ENCODE measurements at places on chromosomes 1 and 21.

- DNase-seq = no peak
Measured at GRCh38 chr21:35328856-35329455, 279.9 kb upstream of the RUNX1 start.

DNA sequence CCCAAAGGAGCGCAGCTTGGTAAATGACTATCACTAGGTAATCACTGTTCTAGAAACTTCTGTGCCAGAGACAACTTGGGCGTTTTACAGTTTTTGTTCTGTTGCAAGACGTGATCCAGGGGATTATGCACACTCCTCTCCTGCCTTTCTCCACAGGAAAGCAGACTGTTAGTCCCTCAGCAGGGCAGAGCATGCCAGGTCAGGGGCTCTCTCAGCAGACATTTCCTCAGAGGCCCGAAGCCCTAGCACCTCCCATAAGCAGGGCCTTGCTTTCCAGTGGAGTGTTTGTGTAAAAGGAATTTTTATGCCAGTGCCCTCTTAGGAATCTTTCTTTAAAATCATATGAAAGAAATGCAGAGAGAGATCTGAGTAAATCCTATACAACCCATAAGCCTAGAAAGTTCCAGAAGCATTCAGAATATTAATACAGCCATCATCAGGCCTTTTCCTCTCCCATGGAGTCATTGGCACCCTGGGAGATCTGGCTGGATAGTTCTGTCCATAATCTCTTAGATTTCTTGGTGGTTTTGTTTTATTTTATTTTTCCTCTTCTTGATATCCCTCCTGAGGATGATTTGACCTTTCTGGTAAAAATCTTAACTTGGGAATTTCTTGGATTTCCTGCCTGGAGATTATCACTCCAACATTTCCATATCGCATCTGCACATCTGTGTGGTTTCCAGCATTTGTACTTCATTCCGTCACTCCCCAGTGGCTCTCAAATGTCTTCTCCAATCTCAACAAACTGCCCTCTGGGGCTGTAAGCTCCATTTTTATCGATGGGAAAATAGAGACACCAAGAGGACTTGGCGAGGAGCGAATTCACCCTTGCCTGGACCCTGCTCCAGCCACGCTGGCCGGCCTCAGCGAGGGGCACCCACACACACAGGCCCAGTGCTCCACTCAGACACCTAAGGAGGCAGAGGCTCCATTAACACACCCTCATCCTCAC, 116.1 kb downstream of the PSMG1 start:
- DNase-seq = no peak

DNA sequence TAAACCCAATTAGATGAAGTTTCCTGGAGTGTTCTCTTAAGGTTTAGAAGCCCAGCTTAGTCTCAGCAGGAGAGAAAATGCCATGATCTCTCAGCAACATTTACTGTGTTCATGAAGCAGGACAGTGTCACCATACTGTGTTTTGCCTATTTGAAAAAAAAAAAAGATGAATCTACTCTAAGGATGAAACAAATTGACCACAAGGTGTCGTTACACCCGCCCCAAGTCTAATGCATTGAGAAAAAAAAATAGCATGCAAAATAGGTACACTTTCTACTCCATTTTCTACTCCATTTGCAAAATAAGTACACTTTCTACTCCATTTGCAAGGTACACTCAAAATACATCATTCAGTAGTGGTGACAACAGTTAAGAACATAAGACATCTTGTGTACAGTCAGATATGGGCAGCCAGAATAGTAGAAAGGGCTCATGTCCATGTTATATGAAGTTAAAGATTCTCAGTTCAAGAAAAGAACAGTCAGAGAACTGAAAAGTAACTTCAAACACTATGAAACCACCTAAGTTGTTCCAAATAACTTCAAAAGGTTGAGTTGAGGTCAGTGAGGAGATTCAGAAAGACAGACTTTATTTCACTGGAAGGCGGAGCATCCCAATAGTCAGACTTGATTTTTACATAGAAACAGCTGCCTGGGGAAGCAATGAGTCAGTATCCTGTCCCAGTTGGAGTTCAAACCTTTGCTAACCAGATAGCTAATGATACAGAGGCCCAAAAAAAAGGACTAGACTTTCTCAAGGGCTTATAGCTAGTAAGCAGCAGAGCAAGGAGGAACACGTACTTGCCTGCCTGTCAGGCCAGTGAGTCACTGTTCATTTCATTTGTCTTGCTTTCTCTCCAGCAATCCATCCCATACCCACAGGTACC, 13.3 kb downstream of the PLPPR5 start:
- DNase-seq = no peak

GRCh38 chr1:227155688-227156087, 162.6 kb downstream of the CDC42BPA start:
- DNase-seq = no peak

- no peak for DNase-seq
Measured at GRCh38 chr1:205756552-205756951, 6.6 kb upstream of the NUCKS1 start.

GRCh38 chr1:172809750-172810149, 150.8 kb downstream of the FASLG start:
- DNase-seq = no peak

- DNase-seq = peak; percentile 35
Measured at GRCh38 chr1:12142141-12142823, 24.5 kb upstream of the TNFRSF1B start.

GRCh38 chr1:6205849-6206519, at the start of gene RNF207:
TSS of gene RNF207 (plus strand) at chr1:6206119. CDS start at chr1:6206536, 417 bp downstream.
- DNase-seq = peak; percentile 80

DNA sequence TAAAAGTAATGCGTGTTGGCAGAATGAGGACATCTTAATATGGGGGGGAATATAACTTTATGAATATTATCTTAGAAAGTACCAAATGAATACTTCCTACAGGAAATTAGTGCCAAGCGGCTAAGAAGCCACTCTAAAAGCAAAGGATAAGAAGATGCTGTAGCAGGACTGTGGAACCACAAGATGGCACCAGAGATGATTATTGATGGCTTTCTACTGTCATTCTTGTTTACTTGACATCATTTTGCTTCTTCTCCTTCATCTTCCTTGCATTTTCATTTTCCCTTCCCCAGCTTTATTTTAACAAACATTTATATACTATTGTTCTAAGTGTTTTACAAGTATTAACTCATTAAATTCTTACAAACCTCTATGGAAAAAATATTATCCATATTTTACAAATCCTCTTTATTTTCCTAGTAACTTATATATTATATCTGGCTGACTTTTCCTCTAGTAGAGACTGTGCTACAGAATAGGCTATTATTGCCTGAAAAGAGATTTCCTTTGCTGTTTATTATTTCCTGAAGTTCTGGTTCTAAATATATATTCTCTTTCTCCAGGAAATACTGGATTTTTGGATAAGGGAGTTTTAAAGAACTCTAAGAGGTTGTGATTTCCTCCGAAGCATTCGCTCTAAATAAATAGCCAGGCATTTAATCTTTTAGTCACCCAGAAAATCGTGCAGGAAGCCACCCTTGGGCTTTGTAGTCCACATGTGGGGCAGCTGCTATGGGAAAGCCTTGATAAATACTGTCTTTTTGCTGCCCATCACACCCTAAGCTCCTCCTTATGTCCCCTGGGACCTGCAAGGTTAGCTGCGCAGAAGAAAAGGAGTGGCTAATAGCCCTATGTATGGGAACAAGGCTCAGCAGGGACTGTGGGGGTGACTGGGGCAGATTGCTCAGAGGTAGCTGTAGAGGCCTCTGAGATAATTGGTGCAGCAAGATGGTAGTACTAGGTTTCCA, 69.8 kb downstream of the TPR start:
- no peak for DNase-seq

GRCh38 chr1:41611932-41612450, 127.5 kb upstream of the EDN2 start:
- no peak for DNase-seq

- no peak for DNase-seq
Measured at GRCh38 chr1:101290119-101290921, 53.5 kb downstream of the S1PR1 start.

GRCh38 chr1:91148641-91149069, 126.8 kb upstream of the ZNF644 start:
- no peak for DNase-seq

- DNase-seq = no peak
Measured at GRCh38 chr1:34319218-34319617, 142.5 kb downstream of the C1orf94 start.

DNA sequence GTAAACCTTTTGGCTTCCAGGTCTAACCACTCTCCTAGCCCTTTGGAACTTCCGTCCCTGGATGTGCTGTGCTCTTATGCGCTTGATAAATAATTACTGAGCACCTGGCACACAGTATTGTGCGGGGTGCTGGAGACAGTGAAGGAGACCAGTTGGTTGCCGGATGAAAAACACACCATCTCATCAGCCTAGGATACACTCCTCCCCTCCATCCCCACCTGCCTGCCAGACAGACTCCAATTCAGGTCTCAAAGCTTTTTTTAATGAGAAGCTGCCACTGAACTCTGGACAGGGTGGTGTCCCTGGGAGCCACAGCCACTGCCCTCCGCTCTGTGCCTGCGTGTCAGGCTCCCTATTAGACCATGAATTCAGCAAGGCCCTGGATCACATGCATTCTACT, 9.2 kb downstream of the GNB1 start:
- DNase-seq = no peak

DNA sequence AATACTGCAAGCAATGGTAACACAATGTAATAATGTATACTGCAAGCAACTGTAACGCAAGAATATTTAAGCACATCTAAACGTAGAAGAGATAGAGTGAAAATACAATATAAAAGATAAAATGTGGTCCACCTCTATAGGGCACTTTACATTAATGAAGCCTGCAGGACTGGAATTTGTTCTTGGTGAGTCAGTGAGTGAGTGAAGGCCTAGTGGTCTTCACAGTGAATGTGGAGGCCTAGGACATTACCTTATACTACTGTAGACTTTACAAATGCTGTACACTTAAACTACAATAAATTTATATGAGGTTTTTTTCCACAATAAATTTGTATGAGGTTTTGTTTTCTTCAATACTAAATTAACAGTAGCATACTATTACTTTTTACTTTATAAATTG, 287.4 kb upstream of the SNX7 start:
- DNase-seq = no peak

DNA sequence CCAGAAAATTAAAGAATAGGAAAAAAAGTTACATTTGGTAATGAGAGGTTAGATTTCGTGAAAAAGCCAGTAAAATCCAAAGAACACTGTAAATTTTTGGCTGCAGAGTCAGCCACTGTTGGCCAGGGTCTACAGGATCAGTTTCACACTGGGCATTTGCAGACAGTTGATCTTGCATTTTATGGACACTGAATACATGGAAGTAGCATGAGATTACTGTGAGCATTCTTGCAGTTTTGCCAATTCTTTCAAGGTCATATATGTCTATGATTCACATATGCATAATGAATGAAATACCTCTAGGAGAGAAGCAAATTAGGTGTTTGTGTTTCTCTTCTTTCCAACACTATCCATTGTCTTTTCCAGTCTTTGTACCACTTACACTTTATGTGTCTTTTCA, 200.8 kb upstream of the DPYD start:
- DNase-seq = no peak

- DNase-seq = no peak
Measured at GRCh38 chr1:25120281-25120680, 112.0 kb downstream of the SYF2 start.
